ENCODE measurements at places on chromosomes 5 and 9.

- DNase-seq = no peak
Measured at GRCh38 chr9:33177639-33178038, 10.5 kb upstream of the B4GALT1 start.

DNA sequence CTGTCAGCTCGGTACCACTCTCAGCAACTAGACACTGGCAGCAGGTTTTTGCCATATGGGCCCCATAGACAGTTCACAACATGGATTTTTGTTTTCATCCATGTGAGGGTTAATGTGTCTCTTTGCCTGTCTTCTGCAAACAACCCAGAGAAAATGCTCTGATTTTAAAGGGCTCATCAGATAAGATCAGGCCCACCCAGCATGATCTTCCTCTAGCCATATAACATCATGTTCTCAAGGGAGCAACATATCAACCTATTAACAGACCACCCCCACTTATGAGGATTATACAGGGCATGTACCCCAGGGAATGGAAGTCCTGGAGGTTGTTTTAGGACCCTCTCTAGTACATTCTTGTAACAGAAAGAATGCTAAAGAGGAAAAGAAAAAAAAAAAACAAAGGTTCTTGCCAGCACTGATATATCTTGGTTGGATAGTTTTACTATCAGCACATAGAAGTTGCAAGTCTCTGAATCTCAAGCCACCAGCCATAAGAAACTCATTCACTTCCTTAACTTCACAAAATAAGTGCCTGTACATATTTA lies 1015.1 kb downstream of the TLE4 start:
- peak; percentile 71 for DNase-seq

- no peak for DNase-seq
Measured at GRCh38 chr5:148778882-148779281, 47.5 kb upstream of the ADRB2 start.

DNA sequence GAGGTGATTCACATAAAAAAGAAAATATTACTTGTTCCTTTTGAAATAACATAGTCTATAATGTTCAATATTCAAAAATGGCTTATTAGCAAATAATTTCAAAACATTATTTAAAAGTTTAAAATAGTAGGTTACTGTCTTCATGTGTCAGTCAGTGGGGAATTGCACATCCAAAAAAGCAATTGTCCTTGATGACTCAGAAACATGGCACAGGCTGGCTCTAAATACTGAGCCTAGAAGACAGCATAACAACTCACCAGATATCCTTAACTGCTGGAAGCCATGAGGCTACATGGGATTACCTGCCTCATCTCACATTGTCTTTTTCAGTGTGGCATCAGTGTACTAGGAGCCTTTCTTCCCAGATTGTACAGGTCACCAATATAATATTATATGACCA lies 439.5 kb upstream of the RGMB start:
- DNase-seq = no peak

- no peak for DNase-seq
Measured at GRCh38 chr9:112050544-112051475, 124.3 kb downstream of the SUSD1 start.

DNA sequence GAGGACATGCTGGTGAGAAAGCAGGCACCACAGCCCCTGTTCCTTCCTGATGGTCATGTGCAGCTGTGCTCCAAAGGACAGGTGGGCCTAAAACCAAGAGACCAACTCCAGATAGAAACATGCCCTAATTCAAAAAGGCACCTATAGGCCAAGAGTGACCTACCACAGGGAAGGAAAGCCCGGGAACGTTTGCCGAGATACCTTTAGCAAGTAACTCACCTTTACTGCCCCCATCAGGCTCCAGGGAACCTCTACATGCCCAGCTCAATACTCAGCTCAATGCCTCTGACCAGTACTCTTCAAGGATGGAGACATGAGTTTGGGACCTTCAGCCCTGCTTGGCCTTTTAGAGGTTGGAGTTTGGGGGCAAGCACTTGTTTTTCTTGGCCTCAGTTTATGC lies 172.8 kb upstream of the FSTL4 start:
- DNase-seq = no peak

GRCh38 chr5:35538198-35538931 lies 79.3 kb upstream of the SPEF2 start:
- DNase-seq = no peak

- no peak for DNase-seq
Measured at GRCh38 chr5:4081466-4081865, 485.8 kb downstream of the IRX1 start.

GRCh38 chr5:135433681-135434426 lies 13.3 kb downstream of the DCANP1 start:
- no peak for DNase-seq

DNA sequence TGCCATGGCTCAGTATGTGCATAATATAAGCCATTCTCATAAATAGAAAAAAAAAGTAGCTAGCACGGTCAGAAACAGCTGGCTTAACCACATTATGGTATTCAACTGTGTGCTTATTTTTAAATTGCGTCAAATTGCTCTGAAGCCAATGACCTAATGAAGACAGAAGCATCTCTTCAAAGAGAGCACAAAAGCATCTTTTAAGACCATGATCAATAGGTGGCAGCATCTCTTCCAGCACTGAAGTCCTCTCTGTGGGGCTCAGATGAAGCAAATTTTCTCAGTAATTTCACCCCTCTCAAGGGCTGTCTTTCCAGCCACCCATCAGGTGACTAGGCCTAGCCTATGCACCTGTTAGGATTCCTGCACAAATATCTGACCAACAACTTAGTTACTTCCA lies 251.4 kb downstream of the GLIS3 start:
- DNase-seq = peak; percentile 38

- DNase-seq = no peak
Measured at GRCh38 chr9:20557890-20558565, 64.3 kb downstream of the MLLT3 start.

GRCh38 chr5:96439477-96440184 lies 6.6 kb upstream of the PCSK1 start:
- no peak for DNase-seq

GRCh38 chr5:10756549-10756948 lies 4.5 kb downstream of the DAP start:
- DNase-seq = no peak

DNA sequence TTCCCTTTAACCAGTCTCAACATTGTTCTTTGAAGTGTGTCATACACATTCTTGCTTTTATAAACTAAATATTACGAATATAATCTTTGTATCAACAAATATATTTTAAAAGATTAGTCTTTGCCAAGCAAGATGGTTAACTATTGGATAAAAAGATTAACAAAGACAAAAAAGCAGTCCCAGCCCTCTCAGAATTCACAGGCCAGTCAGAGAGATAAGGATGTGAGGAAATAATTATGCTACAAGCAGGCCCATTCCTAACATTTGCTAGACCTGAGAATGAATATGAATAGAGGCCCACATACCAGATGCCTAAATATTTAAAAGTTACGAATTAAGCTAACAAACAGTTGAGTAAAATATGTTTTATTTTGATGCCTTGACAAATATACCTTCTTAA lies 457.7 kb downstream of the CETN3 start:
- no peak for DNase-seq

DNA sequence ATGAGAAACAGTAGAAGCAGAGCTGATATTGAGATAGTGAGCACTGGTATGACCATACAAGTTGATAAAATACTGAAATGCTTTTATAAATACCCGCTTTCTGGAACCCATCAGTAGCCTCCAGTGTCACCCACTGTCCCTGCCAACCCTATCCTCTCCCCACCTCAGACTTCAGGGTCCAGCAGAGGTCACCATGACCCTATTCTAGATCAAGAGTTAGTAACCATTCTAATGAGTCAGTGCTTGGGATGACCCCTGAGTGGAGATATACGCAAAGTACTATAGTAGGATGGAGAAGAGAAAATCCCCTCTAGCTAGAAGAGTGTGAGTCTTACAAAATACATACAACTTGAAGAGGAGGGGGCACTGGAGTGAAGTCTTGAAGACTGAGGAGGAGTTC lies 297.9 kb upstream of the BRINP1 start:
- no peak for DNase-seq

- no peak for DNase-seq
Measured at GRCh38 chr5:135991429-135991828, 36.6 kb upstream of the LECT2 start.

DNA sequence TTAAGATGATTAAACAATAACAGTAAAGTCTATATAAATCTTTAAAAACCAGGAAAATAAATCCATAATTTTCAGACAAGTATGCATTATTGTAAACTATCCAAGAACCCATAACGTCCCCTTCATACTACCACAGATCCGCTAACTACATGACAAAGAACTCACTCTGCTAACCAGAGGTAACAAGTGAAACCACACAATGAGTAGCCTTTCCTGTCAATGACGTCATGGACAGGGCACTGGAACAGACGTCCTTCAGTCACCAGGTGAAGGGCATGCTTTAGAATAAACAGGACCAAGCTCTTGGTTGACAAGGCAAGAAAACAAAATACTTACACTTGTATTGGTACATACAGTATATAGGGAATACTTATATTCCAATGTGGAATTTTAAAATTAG lies 45.2 kb downstream of the RNF130 start:
- no peak for DNase-seq

- DNase-seq = no peak
Measured at GRCh38 chr9:84937180-84937579, 267.7 kb downstream of the NTRK2 start.

GRCh38 chr5:10634562-10634961 lies 70.7 kb downstream of the ANKRD33B start:
- DNase-seq = no peak

- DNase-seq = peak; percentile 55
Measured at GRCh38 chr5:155729684-155730059, 597.3 kb upstream of the SGCD start.

- peak; percentile 81 for DNase-seq
Measured at GRCh38 chr9:120477534-120478001, 102.4 kb downstream of the CDK5RAP2 start.
